Cortex of kidney (tissue), 1 donor: ENCODE measurements at places on chromosomes 5 and 9.

- DNase-seq, result no peak
Observed at GRCh38 chr9:135993765-135994500, 32.8 kb upstream of the UBAC1 start.

GRCh38 chr5:10868956-10869355 is 107.9 kb upstream of the DAP start:
- DNase-seq, result no peak

DNA sequence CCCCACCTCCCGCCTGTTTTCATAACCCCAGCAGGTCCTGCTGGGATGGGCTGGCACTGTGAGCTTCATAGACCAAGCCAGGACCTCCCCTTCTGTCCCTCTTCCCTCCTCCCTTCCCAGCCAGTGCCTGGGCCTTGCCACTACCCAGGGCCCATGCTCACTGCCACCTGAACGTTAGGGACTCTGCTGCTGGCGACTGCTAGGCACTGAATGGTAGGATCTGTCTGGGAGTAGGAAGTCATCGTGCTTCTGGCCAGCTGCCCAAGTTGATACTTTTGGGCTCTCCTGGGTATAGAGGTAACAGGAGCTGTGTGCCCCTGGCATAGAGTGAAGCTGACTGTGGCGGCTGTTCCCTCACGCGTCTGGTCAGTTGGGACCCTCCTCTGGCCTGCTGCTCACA is 8.4 kb downstream of the TRIM41 start:
- DNase-seq, result no peak

GRCh38 chr9:18324928-18325745 is 148.8 kb upstream of the ADAMTSL1 start:
- no peak for DNase-seq

DNA sequence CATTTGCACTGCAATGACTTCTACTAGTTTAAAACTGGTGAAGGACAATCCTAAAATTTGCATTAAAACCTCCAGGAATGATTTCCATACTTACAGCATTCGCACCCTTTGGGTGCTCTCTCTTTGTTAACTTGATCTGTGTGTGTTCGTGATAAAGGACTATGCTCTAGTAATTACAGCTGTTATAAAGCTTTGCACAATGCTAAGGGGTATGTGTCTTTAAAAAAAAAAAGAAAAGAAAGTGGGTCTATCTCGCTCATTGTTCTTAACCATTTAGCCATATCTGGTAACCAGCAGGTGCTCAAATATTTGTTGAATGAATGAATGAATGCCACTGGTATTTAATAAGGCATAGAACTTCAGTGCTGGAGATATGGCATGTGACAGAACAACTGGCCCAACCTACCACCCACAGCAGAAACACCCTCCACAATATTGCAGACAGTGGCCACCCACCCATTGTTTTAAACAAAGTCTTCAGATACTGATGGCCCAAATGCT is 8.7 kb downstream of the TRIM36 start:
- DNase-seq, result no peak

- DNase-seq, result no peak
Observed at GRCh38 chr5:58404734-58405133, 55.2 kb downstream of the PLK2 start.

GRCh38 chr9:84339962-84340361 is 596 bp downstream of the SLC28A3 start:
- DNase-seq, result no peak

DNA sequence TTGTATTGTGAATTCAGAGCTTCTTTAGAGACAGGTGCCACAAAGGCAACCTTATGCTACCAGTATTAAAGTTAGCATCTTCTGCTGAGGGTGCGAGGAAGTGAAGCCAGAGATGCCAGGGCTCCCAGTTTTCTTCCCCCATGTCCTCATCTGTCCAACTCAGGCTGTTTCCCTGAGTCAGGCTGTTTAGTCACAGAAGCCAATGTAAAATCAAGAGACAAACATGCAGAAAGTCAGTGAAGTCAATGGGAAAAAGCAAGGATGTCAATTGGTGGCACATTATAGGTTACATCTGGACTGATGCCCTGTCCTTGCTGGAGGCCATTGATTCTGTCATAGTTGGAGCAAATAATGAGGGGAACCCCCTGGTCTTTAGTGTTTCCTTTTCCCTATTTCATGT is 168.5 kb downstream of the SAXO1 start:
- no peak for DNase-seq

DNA sequence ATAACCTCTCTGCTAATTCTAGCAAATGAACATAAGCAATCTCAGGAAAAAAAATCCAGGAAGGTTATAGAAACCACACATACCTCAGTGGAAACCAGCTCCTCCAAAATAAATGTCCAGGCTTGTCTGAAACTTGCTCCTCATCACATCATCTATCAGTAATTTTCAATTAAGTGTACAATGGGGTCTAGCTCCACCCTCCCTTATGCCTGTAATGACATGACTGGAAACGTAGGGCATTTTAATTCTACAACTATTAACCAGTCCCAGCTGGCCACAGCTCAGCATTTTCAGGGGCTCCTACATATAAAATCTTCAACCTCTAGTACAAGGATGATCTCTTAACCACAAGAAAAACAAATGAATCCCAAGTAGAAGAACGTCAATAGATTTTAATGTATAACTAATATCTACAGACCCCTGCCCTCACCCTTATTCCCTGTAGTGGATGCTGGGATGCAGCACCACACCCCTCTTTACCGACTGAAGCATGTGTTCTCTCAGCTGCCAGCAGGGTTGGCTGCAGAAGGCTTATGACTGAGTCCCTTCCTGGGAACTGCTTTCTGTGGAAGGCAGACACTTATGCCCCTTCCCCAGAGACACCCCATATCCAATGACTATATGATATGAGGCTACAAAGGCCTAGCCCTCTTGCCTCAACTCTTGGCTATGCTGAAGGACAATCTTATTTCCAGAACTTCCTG is 6.8 kb downstream of the TSSK1B start:
- DNase-seq, result no peak
